ENCODE measurements at places on chromosomes 2 and 18. TPM values are rescaled to one million over a fixed set of nuclear protein-coding genes. Genes with fewer than 3 reads are reported as not detected.

Gene CKAP2L
- 25.6 TPM for total RNA-seq

- DNase-seq, result no peak
- H3K27ac ChIP-seq, result no peak overlapping the region
- H3K4me3 ChIP-seq, result no peak overlapping the region
- peaks cover 7% of the 10 kb centered on the region for H3K4me1 ChIP-seq
These were observed 28.8 kb upstream of the EVA1A start for GRCh38 chr2:75589391-75590105.

- no peaks in the 10 kb centered on the region for H3K36me3 ChIP-seq
- no peak for DNase-seq
- no peak overlapping the region for H3K27ac ChIP-seq
- no peak overlapping the region for H3K4me3 ChIP-seq
- peaks cover 10% of the 10 kb centered on the region for H3K4me1 ChIP-seq
These were observed 12.7 kb upstream of the SMARCAL1 start for GRCh38 chr2:216399621-216400020.

Gene UGT1A10
- total RNA-seq, result 0.11 TPM

- peaks cover 39% of the 10 kb centered on the region for H3K4me1 ChIP-seq
- H3K27me3 ChIP-seq, result no peaks in the 10 kb centered on the region
- no peak for DNase-seq
These were observed 261.8 kb upstream of the CHAC2 start for GRCh38 chr2:53505826-53506225.

DNA sequence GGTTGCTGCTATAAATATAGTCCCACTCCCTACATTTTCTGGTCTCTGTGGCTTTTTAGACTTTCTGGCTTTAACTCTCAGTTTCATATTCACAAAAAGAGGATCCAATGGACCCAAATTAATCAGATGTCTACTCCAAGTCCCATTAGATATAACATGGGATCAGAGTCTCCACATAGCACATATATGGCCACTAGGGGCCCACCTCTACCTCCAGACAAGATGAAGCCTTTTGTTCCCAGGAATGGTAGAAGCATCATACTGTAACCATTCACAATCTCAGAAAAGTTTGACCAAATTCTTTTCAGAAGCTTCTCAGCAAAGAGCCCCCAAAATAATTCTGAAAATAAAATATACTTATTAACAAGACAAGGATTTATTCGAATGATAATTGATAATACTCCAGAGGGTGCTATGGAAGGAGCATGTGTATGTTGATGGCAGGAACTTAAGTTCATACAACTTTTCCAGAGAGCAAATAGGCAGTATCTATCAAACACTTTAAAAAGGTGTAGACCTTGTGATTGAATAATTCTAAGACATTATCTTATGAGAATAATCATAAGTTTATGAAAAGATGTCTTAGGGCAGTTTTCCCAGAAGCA is 382.3 kb upstream of the CRIM1 start:
- H3K27ac ChIP-seq, result no peak overlapping the region
- H3K36me3 ChIP-seq, result no peaks in the 10 kb centered on the region
- DNase-seq, result peak; percentile 21
- no peak overlapping the region for H3K4me3 ChIP-seq
- H3K27me3 ChIP-seq, result no peaks in the 10 kb centered on the region
- peaks cover 10% of the 10 kb centered on the region for H3K4me1 ChIP-seq

Gene SLC38A11
- not detected for total RNA-seq

GRCh38 chr2:172440795-172441194 is 13.4 kb downstream of the ITGA6 start:
- peaks cover 12% of the 10 kb centered on the region for H3K36me3 ChIP-seq
- no peak overlapping the region for H3K27ac ChIP-seq
- no peaks in the 10 kb centered on the region for H3K27me3 ChIP-seq
- no peak for DNase-seq
- no peak overlapping the region for H3K4me3 ChIP-seq
- peaks cover 50% of the 10 kb centered on the region for H3K4me1 ChIP-seq

DNA sequence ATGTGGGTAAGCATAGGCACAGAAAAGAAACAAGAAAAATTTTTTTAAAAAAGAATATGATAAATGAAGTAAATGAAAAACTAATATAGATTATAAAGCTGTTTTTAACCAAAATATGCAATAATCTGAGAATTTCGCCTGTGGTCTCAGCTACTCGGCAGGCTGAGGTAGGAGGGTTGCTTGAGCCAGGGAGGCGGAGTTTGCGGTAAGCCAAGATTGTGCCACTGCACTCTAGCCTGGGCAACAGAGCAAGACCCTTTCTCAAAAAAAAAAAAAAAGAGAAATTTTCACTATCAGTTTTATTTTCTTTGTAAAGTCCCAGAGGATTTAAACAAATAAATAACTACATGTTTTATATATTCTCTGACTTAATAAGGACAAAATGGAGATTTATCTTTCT is 47.3 kb downstream of the DHX57 start:
- peaks cover 8% of the 10 kb centered on the region for H3K4me1 ChIP-seq
- H3K36me3 ChIP-seq, result peaks cover 26% of the 10 kb centered on the region
- no peaks in the 10 kb centered on the region for H3K27me3 ChIP-seq
- no peak for DNase-seq

- no peak overlapping the region for H3K27ac ChIP-seq
- DNase-seq, result no peak
- H3K4me3 ChIP-seq, result no peak overlapping the region
- H3K4me1 ChIP-seq, result peaks cover 27% of the 10 kb centered on the region
These were observed 18.7 kb downstream of the SMIM21 start for GRCh38 chr18:75408554-75409506.

DNA sequence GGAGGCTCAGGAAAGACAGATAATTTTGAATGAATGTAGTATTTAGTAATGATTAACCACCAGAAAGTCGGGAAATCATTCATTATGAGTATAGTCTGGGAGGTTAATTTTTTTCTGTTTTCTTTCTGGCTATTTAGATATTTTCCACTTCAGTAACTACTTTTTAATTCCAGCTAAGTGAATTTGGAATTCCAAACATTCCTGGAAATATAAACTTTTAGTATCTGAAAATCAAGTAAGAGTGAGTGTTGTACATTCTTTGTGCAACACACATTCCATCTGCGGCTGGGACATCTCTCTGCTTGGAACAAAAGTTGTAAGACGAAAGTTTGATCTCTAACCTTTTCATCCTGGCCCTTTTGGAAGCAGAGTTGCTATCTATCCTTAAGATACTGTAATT is 275.7 kb upstream of the SPRED2 start:
- H3K27ac ChIP-seq, result no peak overlapping the region
- H3K4me1 ChIP-seq, result 0 out of 2 replicates have a peak, but pooled peaks cover 4% of the 10 kb centered on the region
- H3K4me3 ChIP-seq, result no peak overlapping the region
- H3K27me3 ChIP-seq, result no peaks in the 10 kb centered on the region

- DNase-seq, result no peak
- no peak overlapping the region for H3K4me3 ChIP-seq
- no peaks in the 10 kb centered on the region for H3K27me3 ChIP-seq
- no peak overlapping the region for H3K27ac ChIP-seq
- H3K4me1 ChIP-seq, result peaks cover 8% of the 10 kb centered on the region
These were observed 15.5 kb downstream of the SLC9A2 start for GRCh38 chr2:102634831-102635241.

GRCh38 chr2:37894047-37894446 is 31.0 kb upstream of the RMDN2 start:
- no peak for DNase-seq
- no peak overlapping the region for H3K27ac ChIP-seq
- no peaks in the 10 kb centered on the region for H3K27me3 ChIP-seq
- no peaks in the 10 kb centered on the region for H3K36me3 ChIP-seq

DNA sequence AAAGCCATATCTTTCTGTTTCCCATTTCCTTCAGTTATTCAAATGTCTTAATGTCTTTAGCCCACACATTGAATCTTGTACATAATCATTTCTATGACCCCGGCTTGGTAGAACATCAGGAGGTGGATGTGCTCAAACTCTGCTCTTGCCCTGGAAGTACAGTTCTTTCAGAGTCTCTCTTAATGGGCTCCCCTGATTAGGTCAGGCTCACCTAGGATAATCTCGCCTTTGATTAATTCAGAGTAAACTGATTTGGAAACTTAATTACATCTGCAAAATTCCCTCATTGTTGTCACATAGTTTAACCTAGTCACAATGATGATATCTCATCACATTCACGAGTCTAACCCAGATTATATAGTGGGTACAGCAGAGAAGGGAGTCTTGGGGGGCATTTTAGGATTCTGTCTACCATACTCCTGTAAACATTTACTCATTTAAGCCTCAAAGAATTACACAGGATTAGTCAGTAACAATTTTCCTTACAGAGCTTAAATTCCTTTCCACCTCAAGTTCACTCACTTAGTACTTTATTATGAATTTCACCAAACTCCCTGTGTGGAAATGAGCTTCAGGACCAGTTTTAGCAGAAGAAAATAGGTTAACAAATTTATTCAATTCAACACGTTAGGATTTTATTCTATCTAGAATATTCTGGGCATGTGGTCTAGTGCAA is 135.5 kb downstream of the FHOD3 start:
- no peak overlapping the region for H3K27ac ChIP-seq
- H3K4me3 ChIP-seq, result no peak overlapping the region
- H3K27me3 ChIP-seq, result no peaks in the 10 kb centered on the region
- DNase-seq, result no peak

GRCh38 chr2:206837775-206838174 is 72.4 kb downstream of the FASTKD2 start:
- DNase-seq, result no peak
- no peaks in the 10 kb centered on the region for H3K4me1 ChIP-seq
- H3K27me3 ChIP-seq, result no peaks in the 10 kb centered on the region
- H3K4me3 ChIP-seq, result no peak overlapping the region

GRCh38 chr2:15115776-15116175 is 445.4 kb downstream of the NBAS start:
- H3K27ac ChIP-seq, result no peak overlapping the region
- peaks cover 32% of the 10 kb centered on the region for H3K36me3 ChIP-seq
- DNase-seq, result no peak
- H3K4me3 ChIP-seq, result no peak overlapping the region
- peaks cover 25% of the 10 kb centered on the region for H3K4me1 ChIP-seq
- H3K27me3 ChIP-seq, result peaks cover 2% of the 10 kb centered on the region

GRCh38 chr2:143229411-143229810 is 100.2 kb downstream of the ARHGAP15 start:
- H3K27me3 ChIP-seq, result no peaks in the 10 kb centered on the region
- no peak for DNase-seq
- no peak overlapping the region for H3K4me3 ChIP-seq

DNA sequence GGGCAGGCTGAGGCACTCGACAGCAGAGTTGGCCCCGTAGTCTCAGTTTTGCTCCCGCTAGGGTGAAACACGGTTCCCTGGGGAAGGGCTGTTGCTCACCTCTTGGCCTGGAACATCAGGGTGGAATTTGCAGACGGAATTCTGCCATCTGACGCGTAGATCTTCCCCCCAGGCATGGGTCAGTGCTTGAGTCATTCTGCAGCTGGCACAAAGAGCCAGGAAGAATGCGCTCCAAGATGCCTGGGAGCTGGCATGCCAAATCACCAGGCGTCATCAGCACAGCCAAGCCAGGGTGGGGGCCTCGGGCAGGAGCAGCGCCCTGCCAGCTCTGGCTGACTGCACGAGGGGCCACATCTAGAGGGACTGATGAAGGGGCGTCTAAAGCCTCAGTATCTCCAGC is 42.7 kb downstream of the ODC1 start:
- H3K27me3 ChIP-seq, result no peaks in the 10 kb centered on the region
- H3K4me1 ChIP-seq, result peaks cover 9% of the 10 kb centered on the region
- no peak overlapping the region for H3K27ac ChIP-seq
- DNase-seq, result no peak
- H3K36me3 ChIP-seq, result peaks cover 3% of the 10 kb centered on the region

Gene UBE2E3
- total RNA-seq, result 75.1 TPM

DNA sequence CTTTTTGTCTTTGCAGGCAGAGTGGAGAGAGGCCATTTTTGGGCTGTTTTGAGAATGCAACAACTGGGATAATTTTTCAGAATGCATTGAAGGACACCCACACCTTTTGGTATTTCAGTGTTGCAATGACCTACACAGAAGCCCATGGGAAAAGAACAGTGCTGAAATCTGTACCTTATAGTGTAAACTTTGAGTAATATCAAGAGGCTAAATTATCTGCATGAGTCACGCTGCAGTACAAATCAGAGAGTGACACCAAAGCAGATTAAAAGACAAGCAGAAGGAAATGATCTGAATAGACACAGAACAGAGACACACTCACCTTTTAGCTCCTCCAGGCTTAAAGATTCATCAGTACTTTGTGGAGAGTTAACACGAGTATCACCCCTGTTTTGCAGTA is 265.3 kb downstream of the PAX3 start:
- peaks cover 46% of the 10 kb centered on the region for H3K27me3 ChIP-seq
- H3K27ac ChIP-seq, result no peak overlapping the region
- DNase-seq, result no peak
- no peaks in the 10 kb centered on the region for H3K4me1 ChIP-seq
- H3K4me3 ChIP-seq, result no peak overlapping the region

GRCh38 chr2:239300871-239301735 is 99.7 kb downstream of the HDAC4 start:
- H3K27me3 ChIP-seq, result no peaks in the 10 kb centered on the region
- no peak overlapping the region for H3K4me3 ChIP-seq
- peaks cover 49% of the 10 kb centered on the region for H3K4me1 ChIP-seq

DNA sequence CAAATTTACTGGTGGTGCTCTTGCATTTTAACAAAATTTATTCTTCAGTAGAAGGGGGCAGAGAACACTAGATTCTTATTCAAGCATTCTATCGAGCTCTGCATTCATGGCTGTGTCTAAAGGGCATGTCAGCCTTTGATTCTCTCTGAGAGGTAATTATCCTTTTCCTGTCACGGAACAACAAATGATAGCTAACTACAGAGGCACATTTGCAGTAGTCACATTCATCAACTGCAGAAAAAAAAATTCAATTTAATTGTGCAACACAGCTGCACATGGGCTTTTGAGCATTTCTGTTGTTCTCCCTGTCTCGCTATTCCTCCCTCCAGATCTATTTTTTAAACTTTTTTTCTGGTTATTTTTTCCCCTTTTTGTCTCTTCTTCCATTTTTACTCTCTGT is 13.0 kb upstream of the DLX1 start:
- peaks cover 3% of the 10 kb centered on the region for H3K4me1 ChIP-seq
- no peaks in the 10 kb centered on the region for H3K36me3 ChIP-seq
- H3K27me3 ChIP-seq, result peaks cover 12% of the 10 kb centered on the region
- DNase-seq, result no peak

DNA sequence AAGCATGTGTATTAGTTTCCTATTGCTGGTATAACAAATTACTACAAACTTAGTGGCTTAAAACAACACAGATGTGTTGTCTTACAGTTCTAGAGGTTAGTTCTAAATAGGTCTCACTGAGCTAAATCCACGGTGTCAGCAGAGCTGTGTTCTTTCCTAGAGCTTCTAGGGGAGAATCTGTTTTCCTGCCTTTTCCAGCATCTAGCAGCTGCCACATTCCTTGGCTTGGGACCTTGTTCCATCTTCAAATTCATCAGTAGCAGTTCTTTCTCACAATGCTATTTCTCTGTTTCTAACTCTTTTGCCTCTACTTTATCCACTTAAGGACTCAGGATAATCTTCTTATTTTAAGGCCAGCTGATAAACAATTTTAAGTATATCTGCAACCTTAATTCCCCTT is 32.2 kb upstream of the CREB1 start:
- no peaks in the 10 kb centered on the region for H3K36me3 ChIP-seq
- no peak overlapping the region for H3K4me3 ChIP-seq
- no peaks in the 10 kb centered on the region for H3K27me3 ChIP-seq
- no peak for DNase-seq
- H3K27ac ChIP-seq, result no peak overlapping the region

GRCh38 chr2:188308483-188308882 is 16.8 kb downstream of the GULP1 start:
- no peak overlapping the region for H3K4me3 ChIP-seq
- H3K36me3 ChIP-seq, result peaks cover 26% of the 10 kb centered on the region
- H3K27ac ChIP-seq, result peak overlapping the region; percentile 47
